ENCODE measurements at places on chromosomes 1 and 21.

GRCh38 chr1:236159704-236160539, 17.6 kb downstream of the GPR137B start:
- DNase-seq: no peak

DNA sequence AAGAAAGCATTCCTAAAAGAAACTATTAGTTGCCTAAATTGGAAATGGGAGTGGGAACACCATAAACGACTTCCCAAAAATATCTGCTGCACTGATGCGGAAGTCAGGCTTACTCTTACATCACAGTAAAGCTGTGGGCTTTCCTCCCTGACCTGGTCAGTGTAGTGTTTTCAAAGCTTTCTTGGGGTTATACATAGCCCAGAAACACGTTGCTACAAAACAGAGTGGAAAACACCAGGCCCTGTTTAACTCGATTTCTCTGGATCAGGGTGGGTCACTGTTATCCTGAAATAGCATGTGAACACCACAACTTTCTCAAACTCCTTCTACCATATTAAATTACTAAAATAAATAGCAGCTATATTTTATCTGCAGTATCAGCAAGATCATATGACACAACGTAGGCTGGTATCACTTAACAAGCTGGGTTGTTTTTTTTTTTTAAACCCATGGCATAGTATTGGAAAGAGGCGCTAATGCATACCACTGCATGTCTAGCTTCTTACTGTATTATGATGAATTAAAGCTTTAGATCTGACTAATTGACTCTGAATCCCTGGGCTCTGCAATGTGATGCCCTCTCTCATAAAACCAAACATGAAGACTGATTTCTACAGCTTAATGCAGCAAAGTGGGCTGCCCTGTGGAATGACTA, 184.6 kb downstream of the TGFB2 start:
- DNase-seq: no peak

DNA sequence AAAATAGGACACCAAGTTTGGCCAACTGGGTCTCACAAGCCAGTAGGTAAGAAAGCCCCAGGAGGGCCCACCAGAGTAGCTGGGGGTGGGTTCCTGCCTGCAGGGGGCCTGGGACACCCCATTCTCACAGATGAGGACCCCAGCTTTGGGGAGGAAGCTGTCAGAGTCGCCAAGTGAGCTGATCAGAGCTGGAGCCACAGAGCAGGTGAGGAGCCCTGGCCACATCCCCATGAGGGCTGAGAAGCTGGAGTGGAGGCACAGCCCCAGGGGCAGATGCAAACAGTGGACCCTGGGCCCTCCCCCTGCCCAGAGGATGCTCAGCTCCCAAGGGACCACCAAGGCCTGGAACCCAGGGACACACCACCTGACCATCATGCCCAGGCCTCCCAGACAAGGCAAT, 8.6 kb upstream of the ZNF670 start:
- DNase-seq: no peak

GRCh38 chr1:11848373-11848700, 754 bp upstream of the NPPA start:
- no peak for DNase-seq

DNA sequence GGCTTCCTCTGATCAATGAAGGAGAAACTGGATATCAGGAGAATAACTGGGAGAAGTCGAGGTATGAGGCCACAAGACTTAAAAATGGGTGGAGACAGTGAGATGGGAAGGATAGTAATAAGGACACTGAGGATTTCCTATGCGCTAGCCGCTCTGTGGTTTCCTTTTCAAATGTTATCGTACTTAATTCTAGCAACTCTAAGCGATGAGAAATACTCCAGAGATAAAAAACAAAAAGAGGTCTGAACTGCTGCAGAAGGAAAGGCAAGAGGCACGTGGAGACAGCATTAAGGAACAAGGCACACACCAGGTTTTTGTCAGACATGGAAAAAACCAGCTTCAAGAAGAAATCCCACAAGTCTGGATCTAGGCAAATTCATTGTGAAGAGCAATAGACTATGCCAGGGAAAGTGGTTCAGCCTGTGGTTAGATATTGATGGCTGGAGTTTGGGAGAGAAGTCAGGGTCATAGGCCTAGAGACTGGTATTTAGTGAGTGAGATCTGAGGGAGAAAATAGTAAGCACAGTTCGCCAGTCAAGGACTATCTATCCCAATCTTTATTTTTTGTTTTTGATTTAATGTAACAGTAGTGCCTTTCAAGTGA, 5.3 kb downstream of the CLCA2 start:
- DNase-seq: peak; percentile 28

- DNase-seq: no peak
Observed at GRCh38 chr1:14897547-14897946, 256.0 kb upstream of the TMEM51 start.

- no peak for DNase-seq
Observed at GRCh38 chr1:98099501-98099900, 178.7 kb upstream of the DPYD start.

DNA sequence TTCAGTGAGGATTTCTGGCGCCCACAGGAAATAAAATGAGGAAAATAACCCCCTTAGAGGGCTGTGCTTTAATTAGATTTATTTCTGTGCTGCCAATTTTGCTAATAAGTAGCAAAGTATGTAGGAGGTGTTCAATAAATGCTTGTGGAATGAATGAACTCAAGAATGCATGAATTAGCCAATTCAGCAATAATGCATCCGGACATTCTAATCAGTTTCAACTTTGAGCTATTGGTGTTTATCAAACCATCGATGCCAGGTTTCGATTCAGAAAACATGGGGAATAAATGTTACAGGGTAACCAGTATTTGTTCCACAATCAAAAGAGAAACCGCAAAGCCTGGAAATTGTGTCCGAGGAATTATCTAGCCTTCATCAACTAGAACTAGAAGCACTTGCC, 353.2 kb downstream of the NTNG1 start:
- no peak for DNase-seq

- DNase-seq: peak; percentile 45
Observed at GRCh38 chr1:174982971-174983689, 16.6 kb upstream of the CACYBP start.
